ENCODE measurements at places on chromosomes 5 and 9.
A peak's percentile ranks its signal among the peaks of the same experiment; 100 is the strongest.

DNA sequence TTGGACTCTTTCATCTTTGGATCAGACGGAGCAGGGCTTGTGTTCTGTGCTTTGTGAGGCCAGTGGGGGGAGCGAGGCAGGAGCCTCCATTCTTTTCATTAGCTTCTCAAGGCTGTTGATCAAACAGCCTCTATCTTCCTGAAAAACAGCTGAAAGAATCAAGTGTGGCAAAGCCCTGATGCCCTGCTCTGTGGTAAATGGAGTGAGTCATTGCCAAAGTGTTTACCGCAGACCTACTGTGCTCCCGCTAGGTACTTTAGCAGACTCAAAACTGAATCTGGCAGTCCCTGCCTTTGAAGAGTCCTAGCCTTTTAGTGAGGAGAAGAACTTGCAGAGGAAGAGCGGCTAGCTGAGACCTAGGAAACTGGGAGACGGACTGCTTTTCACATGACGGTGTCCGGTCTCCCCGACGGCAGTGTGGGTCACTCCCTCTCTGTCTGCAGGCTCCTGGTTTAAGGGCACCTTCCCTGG lies 3.3 kb downstream of the ANKRD33B start:
- DNase-seq, result no peak

DNA sequence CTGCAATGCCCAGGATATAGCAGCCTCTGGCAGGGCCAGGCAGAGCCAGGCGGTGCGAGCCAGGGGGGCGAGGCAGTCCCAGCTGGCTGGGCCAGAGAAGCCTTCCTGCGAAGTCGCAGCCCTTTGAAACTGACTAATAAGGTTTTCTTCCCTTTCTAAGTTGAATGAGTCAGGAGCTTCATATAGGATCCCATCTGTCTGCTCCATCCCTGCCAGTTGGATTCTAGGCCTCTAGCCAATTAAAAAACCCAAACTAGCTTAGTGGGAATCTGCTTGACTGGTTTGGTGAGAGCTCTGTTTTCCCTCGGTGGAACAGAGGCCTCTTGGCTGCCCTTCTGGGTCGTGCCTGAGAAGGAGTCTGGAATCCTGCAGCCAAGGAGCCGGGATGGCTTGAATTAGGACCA lies 70.1 kb upstream of the RAPGEF1 start:
- DNase-seq, result peak; percentile 64

GRCh38 chr5:168771678-168772077 lies 192.5 kb upstream of the PANK3 start:
- no peak for DNase-seq

- no peak for DNase-seq
These were observed 180.2 kb upstream of the FBXL17 start for GRCh38 chr5:108562205-108562454.

DNA sequence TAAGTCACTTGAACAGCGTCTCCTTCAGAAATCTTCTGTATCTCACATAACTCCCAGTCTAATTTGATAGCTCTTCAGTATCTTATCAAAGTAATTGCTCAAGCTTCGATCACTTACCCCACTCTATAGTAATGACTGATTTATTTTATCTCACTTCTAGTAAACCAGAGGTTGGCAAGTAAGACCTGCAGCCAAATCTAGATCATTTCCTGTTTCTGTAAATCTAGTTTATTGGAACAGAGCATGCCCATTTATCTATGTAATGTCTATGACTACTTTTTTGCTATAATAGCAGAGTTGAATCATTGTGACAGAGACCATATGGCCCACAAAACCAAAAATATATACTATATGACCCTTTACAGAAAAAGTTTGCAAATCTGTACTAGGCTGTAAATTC lies 40.1 kb downstream of the TSSK1B start:
- no peak for DNase-seq

- no peak for DNase-seq
These were observed 223.3 kb downstream of the MEF2C start for GRCh38 chr5:88659529-88660263.

DNA sequence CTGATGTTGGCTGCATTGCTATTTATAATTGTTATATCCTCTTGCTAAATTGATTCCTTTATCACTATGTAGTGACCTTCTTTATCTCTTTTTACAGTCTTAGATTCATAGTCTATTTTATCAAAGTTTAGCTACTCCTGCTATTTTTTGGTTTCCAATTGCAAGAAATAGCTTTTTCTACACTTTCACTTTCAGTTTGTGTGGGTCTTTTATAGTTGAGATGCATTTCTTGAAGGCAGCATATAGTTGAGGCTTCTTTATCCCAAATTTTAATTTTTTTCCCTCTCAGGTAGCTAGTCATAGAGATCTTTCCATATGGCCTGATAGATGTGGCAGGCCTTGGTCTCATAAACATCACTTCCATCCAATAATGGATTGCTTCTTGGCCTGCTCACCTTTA lies 228.5 kb downstream of the COMMD10 start:
- no peak for DNase-seq

GRCh38 chr5:131382407-131383395 lies 118.8 kb downstream of the CDC42SE2 start:
- peak; percentile 48 for DNase-seq

- DNase-seq, result peak; percentile 11
These were observed 10.6 kb upstream of the TRPC7 start for GRCh38 chr5:136375920-136376319.

DNA sequence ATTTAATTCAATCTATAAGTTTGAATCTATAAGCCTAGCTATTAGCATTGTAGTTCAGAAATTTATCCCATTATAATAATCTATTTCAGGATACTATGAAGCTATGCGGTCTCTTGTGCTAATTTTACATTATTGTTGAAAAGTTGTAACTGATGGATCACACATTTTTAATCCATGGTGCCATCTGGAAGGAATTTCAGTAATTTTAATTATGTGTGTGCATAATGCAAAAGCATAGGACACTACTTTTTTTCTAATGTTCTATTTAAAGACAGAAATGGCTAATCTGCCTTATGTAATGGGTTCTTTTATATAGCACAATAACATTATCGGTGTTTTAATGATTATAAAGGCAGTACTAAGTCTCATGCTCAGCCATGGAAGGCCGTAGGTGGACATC lies 90.6 kb downstream of the HOMER1 start:
- DNase-seq, result no peak

DNA sequence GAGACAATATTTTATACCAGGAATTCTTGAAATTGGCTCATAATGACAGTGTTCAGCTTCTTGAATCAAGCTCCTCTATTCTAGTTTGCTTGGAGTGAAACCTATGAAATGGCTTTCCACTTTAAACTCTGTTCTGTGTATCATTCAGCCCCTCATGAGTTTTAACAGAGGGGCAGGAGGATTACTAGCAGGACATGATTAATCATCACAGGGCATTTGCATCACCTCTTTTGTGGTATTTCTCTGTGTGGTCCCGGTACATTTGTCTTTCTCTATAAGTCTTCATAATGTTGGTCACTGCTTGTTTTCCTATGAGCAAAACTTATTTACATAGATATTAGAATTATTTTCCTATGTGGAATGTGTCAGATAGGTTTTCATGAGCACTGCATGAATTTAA lies 21.2 kb downstream of the CAST start:
- DNase-seq, result no peak

DNA sequence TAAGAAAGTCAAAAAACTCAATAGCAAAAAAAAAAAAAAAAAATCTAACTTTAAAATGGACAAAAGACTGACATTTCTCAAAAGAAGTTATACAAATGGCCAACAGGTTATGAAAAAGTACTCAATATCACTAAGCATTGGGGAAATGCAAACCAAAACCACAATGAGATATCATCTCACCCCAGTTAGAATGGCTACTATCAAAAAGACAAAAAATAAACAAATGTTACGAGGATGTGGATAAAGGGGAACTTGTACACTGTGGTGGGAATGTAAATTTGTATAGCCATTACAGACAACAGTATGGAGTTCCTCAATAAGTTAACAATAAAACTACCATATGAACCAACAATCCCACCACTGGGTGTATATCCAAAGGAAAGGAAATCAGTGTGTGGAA lies 37.2 kb downstream of the ENC1 start:
- DNase-seq, result no peak

DNA sequence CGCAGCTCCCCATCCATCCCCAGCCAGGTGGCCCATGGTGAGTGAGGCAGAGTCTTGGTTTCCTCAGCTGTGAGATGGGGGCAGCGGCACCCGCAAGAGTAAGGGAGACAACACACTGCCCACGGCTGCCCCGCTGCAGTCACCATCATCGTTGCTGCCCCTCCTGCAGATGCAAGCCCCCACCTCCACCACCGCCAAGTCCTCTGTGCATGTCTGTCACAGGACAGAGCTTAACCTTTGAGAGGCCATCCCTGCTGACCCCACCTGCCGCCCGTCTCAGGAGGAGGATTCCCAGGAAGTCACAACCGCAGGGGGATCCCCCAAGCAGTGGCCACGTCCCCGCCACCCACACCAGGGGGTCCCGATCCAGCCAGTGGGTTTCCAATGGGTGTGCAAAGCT lies 113.7 kb downstream of the VAV2 start:
- DNase-seq, result no peak

- no peak for DNase-seq
These were observed 370.0 kb downstream of the HINT1 start for GRCh38 chr5:130795037-130795436.

GRCh38 chr9:6584881-6585597 lies 60.5 kb downstream of the GLDC start:
- no peak for DNase-seq

DNA sequence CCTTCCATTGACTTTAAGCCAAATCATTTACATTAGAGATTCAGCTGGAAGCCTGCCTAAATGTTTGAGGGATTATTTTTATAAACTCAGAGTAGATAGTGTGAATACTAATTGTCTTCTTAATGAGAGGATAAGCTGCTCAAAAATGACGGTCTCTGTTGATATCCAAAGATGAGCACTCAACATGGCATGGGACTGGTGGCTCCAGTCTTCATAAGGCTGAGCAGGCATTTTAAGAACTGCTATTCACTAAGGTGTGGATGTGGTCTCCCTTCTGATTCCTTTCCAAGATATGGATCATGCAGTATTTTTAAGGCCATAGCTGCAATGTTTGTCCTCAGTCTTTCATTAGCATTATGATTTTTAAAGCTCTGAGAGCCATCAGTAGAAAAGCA lies 377.5 kb upstream of the RIOK2 start:
- no peak for DNase-seq

- no peak for DNase-seq
These were observed 6.9 kb downstream of the IL17B start for GRCh38 chr5:149372076-149372795.

DNA sequence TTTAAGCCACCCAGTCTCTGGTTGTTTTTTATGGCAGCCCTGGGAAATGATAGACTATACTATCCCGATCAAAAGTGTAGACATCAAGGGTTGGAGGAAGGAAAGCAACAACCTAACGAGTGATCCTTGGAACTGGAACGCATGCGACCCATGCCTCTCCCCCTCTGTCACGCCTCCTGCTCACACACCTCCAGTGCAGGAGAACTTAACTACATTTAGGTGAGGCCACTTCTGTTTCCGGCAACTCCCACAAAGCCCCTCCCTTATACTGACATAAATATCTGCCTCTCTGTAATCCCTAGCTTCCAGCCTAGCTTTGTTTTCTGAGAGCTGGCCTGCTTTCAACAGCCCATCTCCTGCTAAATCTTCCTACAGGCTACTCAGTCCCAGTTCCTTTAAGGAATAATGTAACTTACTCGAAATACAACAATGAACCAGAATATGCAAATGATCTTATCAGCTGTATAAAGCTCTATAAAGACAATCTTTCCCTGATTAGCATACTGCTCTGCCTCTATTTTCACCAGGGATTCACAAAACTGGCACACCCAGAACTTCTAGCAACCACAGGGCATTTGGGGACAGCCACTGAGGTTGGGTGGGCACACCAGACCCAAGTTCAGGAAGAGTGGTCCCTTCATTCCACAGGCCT lies 73.9 kb downstream of the GABBR2 start:
- DNase-seq, result no peak

DNA sequence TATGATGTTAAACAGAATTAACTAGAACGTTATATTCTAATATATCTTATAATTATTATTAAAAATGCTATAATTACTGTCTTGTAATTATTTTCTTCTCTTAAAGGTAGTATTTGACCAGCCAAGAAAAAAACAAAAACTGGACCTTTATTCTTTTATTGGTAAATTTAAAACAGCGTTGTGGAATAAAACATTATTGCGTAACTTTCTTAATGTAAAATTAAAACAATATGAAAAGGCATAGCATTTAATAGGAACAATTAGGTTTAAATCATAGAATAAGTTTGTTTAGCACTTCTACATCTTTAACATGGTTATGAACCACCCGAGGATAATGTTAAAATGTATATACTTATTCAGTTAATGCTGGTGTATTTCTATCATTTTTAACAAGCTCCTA lies 574.5 kb upstream of the CDH18 start:
- DNase-seq, result no peak
